Fibroblast of pulmonary artery (primary cell): ENCODE measurements at places on chromosomes 4 and X.

- no peak for DNase-seq
Observed at GRCh38 chr4:174005422-174005821, 278.0 kb downstream of the FBXO8 start.

DNA sequence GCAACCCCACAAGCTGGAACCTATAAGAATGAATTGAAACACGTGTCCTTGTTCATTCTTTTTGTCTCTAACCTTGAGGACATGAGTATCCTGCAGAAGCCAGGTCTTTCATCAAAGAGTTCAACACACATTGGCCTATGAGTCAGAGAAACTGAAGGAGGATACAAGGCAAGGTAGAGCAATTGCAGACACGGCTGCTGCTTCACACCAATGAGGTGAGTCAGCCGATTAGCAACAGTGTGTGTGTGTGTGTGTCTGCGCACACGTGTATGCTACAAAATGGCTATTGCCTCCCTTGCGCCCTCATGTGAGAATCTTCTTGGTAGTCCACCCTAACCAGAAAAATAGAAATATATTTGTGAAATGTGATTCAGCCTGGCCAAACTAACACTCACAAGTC is 1477.7 kb upstream of the IGFBP7 start:
- DNase-seq = no peak

GRCh38 chrX:15546745-15547144 is 46.1 kb downstream of the BMX start:
- peak; percentile 12 for DNase-seq

- DNase-seq = no peak
Observed at GRCh38 chrX:150907474-150907873, 9.0 kb upstream of the CD99L2 start.

DNA sequence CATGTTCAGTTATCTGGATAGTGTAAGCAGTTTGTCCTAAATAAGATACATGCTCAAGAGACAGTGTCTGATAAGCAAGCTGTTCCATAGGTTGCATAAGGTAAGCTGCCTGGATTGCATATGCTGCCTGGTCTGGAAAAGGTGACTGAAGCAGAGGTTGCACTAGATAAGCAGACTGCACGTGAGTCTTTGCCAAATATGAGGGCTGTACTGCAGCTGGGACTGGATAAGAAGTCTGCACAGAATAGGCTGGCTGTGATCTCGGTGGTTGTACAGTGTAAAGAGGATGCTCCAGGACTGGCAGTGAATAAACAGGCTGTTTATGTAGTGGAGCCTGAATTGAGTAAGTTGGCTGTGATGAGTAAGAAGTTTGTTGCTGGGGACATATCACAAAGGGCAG is 68.9 kb downstream of the WNK3 start:
- DNase-seq = no peak

- no peak for DNase-seq
Observed at GRCh38 chr4:105210916-105211315, 64.2 kb downstream of the TET2 start.

GRCh38 chrX:46179748-46180147 is 365.5 kb downstream of the ZNF674 start:
- no peak for DNase-seq

DNA sequence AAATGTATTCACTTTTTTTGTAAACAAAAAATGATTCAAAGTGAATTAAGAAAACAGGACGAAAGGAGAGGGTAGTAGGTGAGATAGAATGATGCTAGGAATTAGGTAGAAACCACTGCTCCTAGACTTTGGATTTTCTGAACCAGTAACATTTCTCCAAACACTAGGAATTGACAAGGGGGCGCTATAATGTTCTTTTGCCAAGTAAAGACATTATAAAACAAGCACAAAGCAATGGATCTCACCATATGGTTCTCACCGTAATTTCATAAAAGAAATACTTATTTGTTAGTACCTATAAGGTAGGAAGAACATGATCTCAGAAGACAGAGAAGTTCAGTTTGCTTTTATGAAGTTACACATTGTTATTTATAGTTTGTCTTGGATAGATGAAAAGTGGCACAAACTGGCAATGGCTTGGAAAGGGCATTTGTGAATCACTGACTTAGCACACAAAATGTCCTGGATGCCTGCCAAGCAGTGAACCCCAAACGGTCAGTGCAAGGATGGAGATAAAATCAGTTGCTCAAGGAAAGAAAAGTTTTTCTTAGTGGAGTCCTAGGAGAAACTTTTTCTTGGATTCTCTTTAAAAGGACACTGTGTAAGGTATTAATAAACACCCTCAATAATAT is 8.1 kb upstream of the TBC1D1 start:
- no peak for DNase-seq

GRCh38 chrX:133907606-133908005 is 77.8 kb downstream of the GPC3 start:
- DNase-seq = no peak

GRCh38 chr4:184288451-184289178 is 70.9 kb upstream of the ENPP6 start:
- no peak for DNase-seq

DNA sequence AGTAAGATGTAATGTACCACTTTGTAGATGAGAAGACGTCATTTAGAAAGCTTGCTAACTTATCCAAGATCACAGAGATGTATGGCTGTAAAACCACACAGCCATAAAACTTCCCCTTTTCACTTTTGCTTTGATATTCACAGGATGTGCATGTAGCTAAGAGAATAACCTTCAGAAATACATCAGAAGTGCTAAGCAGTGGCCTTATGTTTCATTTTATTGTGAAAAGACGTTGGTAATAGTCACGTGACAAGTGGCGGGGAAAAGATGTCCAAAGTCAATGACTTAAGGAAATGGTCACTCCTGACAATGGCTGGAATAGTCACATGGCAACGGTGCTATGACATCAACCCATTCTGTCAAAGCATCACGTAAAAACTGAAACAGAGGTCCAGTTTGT is 12.9 kb upstream of the WDR17 start:
- no peak for DNase-seq

DNA sequence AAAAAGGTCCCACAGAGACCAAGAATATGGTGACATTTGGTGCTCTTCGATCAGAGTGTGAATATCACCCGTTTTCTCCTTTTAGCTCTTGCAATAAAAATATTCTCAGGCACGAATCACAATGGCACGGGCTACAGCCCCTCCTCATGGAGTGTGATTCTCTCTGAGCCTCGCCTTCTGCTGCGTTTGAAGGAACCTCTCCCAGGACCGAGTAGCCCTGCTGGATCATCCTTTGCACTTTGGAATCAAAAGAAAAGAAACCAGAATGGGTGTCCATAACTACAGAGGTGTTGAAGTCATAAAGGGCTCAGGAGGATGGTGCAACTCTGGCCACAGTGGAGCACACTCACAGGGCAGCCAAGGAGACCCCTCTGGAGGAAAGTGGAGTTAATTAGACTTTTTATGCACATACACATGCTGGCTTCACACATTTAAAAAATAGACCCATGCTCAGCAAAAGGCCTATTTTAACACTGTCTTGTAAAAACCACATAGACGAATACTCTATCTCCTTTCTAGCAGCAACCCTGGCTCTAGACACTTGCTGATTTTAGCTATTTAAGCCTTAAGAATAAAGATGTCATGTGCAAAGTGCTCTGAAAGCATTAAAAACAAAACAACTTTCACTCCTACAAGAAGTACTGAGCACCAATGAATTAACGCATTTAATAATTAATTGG is 19.1 kb downstream of the MAML3 start:
- DNase-seq = no peak
